Cortex of kidney (tissue), 1 donor: ENCODE measurements at places on chromosomes 5 and 9.

DNA sequence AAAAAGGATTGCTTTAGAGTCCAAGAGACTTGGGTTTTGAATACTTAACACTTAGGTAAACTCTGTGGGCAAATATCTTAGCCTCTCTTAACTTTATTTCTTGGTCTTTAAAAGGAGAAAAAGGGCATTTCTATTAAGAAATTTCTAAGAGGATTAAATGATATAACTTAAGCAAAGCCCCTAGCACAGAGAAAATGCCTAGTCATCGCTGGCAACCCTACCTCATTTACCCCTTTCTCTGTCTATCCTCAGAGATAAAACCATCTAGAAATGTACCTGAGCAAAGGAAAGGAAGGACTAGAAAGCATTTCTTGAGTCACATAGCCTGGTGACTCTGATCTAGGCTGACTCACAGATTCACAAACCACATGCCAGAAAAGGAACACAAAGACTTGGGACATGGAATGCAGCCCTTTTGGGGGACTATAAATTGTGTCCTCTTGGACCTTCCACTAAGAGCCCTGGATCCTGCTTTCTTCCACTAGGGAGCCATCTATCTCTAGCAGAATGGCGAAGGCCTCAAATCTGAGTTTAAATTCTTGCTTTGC is 120.6 kb downstream of the FOXD1 start:
- no peak for DNase-seq

DNA sequence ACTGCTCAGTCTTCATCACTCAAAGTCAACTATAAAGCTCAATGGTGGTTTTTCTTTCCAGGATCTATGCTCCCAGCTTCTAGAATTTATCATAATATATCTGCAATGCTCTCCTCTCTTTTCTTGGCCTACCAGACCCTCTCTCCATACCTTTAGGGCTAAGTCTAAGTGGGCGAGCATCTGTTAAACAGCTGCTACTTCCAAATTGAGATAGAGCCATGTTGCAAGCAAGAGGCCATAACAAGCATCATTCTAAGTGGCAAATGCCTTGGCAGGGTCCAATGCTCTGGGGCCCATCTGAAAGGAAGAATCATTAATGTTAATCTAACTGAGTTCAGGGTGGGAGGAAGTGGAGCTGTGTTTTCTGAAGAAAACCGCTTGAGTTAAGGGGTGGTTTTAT is 324.0 kb downstream of the TLR4 start:
- no peak for DNase-seq

DNA sequence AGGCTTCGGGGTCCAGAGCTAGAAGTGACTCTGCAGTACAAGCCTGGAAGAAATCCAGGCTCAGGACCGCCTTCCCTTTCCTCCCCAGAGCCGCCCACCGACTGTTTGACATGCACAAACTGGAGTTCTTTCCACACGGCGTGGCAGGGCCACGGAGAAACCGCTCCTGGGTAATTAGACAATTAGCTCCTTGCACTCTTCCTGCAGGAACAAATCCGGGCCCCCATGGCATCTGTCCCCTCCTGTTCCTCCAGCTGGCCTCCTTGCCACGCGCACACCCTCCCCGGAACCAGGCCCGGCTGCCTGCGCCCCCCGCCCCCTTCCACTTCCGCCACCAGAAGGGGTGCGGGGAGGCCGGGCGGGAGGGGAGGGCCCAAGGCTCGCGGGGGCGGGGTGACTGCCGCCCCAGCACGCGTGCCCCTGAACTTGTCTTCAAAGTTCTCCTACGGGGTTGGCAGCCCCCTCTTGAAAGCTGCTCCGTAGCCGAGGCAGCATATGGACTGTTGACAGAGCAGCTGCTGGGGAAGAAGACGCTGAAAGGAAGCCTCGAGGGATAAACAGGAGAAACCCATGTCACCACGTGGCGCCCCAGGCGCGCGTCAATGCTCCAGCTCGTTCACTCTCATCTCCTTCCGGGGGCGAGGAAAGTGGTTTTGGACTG is 74.3 kb downstream of the SEC61B start:
- DNase-seq: no peak

DNA sequence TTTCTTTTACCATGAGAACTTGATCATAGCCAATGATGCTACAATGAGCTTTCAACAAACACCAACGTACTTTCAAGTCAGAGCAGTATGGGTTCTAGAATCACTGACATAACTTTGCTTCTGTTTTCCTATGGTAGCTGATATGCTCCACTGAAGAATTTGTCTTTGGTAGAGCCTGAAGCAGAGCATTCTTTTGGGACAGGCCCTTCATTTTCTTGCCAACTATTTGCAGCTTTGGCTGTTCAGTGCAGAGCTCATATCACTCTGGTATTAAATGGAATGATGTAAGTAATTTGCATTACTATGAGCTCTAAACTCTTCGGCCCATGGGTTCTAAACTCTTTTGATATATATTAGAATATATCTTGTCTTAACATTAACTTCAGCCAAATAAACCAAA is 51.8 kb upstream of the APC start:
- no peak for DNase-seq

GRCh38 chr9:133712221-133713100 is 25.7 kb downstream of the SARDH start:
- DNase-seq: no peak

GRCh38 chr9:132235894-132236661 is 74.2 kb downstream of the NTNG2 start:
- no peak for DNase-seq

- no peak for DNase-seq
Measured at GRCh38 chr9:8895106-8895860, 1095.7 kb upstream of the DMAC1 start.

DNA sequence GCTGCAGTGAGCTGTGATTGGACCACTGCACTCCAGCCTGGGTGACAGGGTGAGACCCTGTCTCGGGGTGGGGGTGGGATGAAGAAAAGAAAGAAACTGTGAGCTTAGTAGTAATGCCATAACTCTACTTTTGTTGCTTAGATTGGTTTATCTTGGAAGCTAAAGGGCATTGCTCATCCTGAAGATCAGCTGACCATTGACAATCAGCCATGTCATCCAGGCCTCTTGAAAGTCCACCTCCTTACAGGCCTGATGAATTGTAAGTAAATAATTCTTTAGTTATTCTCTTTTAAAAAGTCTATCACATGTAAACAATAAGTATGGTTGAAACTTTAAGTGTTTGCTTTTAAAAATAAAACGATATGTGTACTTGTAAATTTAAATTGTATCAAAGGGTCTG is 11.4 kb downstream of the OCLN start:
- no peak for DNase-seq

DNA sequence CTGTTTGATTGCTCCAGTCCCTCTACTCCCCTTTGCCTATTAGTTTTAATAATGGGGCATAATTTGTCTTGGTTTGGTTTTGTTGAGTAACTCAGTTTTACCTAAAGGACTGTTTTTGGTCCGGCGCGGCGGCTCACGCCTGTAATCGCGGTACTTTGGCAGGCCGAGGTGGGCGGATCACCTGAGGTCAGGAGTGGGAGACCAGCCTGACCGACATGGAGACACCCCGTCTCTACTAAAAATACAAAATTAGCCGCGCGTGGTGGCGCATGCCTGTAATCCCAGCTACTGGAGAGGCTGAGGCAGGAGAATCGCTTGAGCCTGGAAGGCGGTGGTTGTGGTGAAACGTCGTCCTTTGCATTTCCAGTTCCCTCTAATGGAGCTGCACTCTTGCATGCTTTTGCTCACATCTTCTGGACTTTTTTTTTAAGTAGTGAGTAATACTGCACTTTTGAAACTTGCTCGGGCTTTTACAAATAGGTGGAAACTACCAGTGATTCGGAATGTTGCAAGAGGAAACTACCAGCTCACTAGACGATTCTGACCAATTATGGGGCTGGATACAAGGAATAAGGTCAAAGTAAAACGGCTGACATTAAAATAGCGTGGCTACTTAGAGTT is 721 bp upstream of the MAML1 start:
- DNase-seq: no peak

DNA sequence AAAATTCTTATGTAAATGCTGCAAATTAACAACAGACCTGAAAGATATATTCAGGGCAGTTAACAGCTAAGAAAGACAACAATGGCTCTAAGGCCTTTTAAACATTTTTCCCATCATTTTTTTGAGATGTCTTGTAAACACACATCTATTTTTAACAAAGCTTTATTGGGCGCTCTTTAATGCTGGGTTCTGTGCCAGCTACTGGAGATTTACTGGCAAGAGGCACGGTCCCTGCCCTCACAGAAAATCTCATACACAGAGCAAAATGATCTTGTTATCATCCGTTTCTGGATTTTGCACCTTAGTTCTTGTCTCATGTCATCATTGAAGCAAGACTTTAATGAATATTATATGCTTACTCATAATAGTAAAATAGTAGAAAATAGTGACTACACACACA is 1022.3 kb upstream of the WWC1 start:
- DNase-seq: no peak

DNA sequence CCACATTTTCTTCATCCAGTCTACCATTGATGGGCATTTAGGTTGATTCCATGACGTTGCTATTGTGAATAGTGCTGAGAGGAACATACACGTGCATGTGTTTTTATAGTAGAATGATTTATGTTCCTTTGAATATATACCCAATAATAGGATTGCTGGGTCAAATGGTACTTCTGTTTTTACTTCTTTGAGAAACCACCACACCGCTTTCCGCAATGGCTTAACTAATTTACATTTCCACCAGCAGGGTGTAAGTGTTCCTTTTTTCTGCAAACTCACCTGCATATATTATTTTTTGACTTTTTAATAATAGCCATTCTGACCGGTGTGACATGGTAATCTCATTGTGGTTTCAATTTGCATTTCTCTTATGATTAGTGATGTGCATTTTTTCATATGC is 82.2 kb upstream of the RFX3 start:
- DNase-seq: no peak

DNA sequence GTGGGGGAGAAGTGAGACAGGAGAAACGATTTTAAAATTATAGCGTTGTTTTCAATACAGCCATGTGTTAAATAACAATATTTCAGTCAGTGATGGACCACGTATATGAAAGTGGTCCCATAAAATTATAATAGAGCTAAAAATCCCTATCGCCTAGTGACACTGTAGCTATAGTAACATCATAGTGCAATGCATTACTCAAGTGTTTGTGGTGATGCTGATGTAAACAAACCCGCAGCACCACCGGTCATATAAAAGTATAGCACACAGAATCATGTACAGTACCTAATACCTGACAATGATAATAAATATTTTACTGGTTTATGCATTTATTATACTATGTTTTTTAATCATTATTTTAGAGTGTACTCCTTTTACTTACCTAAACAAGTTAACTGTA is 407.4 kb upstream of the SEMA6A start:
- DNase-seq: no peak

DNA sequence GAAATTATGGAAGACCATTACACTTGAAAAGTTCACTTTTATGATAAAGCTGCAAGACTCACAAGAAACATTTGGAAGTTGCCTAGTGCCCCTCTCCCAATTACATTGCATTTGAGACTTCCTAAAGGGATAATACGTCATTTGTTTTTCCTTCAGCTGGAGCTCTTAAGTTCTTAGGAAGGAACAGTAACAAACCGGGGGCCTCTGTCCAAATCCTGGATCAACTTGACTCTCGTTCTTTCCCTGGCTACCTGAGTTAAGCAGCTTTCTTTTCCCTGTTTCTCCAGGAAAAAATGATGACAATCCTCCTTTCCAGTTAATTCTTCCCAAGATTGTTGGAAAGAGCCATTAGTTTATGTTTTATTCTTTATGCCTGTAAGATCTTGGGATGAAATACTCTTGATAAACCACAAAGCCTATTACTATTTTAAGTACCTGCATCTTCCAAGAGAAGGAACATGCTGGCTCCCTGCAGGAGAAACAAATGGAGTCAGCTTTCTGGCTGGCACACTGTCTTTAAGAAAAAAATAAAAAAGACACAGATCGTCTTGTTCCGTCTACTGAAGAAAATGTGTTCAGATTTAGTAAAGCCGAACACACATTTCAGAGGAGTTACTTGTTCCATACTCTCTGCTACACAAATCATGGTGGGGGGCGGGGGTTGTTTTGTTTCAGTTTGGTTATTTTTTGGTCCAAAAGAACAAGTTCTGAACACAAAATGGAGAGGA is 297.9 kb downstream of the EFNA5 start:
- DNase-seq: no peak

GRCh38 chr5:65020492-65020891 is 251.8 kb downstream of the CWC27 start:
- no peak for DNase-seq

GRCh38 chr5:100823812-100824211 is 79.3 kb downstream of the ST8SIA4 start:
- DNase-seq: no peak

DNA sequence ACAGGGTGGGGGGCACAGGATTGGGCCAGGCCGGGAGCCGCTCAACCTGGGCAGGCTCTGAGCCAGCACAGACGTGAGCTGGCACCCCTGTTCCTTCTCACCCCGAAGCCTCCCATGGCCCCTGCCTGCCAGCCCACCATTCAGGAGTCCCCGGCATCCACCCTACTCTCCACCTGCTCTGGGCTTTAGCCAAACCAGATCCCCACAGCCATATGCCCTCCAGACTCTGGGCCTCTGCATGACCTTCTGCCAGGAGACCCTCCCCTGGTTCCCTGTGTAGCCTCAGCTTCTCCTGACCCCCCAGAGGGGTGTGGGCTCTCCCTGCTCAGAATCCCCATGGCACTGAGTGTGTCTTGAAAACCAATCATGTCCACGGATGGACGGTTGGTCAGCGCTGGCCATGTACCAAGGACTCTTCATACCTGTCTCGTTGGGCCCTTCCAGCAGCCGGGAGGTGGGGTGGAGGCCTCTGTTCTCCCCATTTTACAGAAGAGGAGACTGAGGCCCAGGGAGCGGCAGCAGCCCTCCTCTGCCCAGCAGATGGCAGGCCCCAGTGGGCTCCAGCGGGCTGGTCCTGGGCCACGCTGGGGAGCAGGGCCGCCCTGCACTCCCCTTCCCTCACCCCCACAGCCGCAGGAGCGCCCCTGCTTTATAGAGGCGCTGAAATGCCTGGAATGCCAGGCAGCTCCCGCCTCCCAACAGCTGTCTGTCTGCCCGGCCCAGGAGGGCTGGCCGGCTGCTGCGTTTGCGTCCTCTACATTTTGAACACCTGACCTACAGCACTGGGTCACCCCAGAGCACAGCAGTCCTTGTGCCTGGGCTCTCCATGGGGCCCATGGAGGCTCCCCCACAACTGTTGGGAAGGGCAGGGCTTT is 3.5 kb upstream of the MYMK start:
- no peak for DNase-seq

DNA sequence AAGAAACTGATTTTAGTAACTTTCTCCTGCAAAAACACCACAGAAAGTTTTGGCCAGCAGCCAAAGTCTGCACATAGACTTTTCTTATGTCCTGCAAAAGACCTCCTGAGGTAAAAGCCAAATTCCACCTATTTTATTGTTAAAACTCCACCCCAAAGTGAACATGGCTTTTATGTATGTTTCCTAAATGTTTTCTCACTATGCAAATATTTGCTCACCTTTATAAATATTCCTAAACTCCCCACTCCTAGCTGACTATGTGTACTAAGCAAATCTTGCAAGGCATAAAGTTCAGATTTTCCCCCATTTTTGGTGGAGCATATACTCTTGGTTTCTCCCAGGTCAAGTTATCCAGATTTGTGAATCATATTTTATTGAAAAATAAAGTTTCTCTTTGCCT is 446.2 kb downstream of the DNAH5 start:
- no peak for DNase-seq

GRCh38 chr5:137624786-137625349 is 111.0 kb downstream of the KLHL3 start:
- DNase-seq: no peak

GRCh38 chr5:58761407-58761806 is 178.5 kb downstream of the RAB3C start:
- no peak for DNase-seq
